Activated T-cell treated with anti-CD3 and anti-CD28 coated beads for 4 hours (primary cell): ENCODE measurements at places on chromosomes 2 and 18.

- no peak for DNase-seq
Measured at GRCh38 chr18:79384834-79385233, 10.9 kb upstream of the NFATC1 start.

- no peak for DNase-seq
Measured at GRCh38 chr2:201465524-201465971, 14.0 kb downstream of the STRADB start.

DNA sequence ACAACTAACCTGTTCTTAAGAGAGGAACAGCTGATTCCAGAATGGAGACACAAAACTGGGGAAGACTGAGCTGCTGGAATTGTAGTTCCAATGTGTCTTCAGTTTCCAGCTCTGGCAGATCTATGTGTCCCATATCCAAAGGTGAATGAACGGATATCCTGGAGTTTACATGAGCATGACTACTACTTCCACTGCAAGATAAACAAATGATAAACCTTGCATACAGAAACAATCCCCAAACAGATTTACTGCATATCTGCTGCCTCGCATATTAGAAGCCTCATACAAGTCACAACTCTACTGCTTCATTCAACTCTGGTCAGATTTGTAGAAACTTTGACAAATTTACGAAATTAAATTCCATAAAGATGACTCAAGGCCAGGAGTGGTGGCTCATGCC is 15.0 kb downstream of the RTTN start:
- DNase-seq: no peak

- no peak for DNase-seq
Measured at GRCh38 chr18:3810296-3810695, 360.3 kb downstream of the TGIF1 start.

DNA sequence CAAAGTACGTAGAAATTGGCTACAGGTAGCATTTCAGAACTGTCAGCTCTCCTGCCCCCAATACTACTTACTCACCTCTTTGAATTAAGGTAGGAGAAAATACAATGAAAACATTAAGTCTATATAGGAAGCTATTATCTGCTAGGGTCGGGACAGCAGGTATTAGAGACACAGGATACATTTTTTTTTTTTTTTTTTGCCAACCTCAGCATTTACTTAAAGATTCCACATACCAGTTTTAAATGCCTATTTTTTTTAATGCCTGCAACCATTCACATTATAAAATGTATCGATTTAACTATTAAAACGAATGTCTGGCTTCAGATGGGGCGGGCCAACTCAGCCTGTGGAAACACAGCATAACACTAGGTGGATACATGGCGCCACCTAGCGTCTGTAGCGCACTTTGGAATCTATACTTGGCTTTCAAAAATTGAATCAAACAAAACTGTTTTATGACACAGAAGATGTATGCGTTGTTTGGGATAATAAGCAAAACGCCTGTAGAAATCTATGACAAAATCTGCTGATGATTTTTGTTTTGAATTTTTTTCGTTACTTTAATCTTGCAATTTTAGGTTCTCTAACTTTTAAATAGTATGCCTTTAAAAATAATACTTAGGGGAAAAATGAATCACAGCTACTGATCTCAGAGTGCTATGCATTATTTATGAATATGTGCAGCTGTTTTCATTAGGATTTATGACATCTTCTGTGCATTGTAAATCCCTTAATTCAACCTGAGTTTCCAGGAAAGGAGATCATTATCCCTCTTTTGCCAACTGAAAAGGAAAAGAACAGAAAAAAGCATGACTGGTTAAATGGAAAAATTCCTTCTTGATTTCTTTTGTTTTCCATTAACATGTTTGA is 261.0 kb downstream of the NYAP2 start:
- peak; percentile 69 for DNase-seq

- DNase-seq: no peak
Measured at GRCh38 chr18:25175558-25176517, 176.1 kb downstream of the ZNF521 start.

- no peak for DNase-seq
Measured at GRCh38 chr18:76402026-76402990, 92.7 kb downstream of the ZNF516 start.

DNA sequence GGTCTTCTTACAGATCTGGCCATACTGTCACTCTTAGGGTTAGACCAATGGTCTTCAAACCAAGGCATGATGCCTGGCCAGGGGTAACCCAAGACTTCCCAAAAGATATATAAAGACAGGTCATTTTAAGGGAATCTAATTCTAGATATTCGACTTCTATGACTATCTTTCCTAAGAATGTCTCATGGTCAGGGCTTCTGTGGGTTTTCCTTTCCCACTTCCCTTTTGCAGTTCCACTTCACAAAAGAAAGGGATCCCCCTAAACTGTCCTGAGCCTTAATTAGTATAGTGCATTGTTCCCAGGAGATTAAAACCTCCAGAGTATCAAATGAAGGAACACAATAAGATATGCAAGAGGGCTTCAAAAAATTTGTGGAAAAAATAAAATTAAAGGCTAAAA is 223.6 kb upstream of the SIX2 start:
- no peak for DNase-seq

DNA sequence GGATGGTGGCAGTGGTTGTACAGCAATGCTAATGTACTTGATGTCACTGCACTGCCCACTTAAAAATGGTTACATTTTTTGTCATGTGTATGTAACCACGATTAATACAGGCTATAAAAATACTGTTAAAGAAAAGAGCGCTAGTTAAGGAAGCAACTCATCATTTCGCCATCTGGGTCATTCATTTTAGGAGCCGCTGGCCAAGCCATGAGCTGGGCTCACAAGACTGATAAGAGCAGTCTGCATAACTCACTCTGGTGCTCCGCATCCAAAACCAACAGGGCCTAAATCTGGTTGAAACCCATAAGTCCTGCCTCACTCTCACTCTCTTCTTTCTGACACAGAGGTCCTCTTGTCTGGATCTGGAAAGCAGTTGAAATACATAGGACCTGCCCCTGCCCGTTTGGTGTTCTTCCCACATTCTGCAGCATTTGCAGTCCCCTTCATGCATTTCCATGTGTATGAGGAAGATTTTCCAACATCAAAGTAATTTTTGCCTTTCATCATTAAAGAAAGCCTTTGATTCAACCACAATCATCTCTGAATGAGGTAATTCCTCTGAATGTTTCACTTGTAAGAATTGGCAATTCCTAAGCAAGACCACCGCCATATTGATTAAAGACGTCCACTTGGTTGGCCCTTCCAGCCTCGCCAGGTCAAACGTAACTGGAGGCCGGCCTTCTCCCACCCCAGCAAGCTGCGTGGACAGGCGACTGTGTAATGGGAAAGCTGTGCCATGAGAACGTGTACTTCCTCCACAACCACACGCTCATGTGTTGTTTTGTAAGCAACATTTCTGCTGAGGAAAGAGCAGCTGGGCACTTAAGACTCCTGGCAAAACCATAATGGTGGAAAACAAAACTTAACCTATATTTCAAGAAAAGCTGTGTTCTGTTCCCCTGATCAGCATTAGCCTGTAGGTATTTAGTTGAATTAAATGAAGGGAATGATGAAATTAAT is 112.2 kb downstream of the VAPA start:
- DNase-seq: no peak

DNA sequence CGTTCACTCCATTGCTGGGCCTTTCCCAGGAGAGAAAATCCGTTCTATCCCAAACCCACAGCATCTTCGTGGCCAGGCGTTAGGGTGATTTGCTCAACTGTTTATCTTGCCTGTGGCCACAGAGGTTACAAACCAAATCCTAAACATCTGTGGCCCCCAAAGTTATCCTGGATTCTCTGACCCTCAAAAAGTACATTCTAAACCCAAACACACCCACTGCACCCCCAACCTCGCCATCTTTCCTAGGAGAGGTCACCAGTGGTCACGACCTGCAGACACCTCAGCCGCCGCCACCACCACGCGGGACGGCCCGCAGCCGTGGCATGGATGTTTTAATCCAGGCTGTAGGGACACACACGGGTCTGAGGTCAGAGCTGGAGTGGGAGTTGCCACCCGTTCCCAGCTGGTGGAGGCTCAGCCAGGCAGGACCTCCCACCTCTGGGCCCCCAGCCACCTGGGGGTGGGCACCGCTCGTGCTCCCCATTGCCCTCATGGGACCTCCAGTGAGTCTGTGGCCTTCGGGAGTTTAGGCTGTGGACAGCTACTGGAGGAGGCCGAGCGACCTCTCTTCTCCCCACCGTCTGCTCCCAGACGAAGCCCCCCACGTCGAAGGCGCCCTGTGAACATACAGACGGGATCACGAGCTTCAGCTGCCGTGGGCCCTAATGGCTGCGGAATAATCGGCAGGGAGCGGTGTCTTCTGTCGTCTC is 72.0 kb downstream of the KCNG2 start:
- DNase-seq: no peak

- no peak for DNase-seq
Measured at GRCh38 chr2:157631861-157632260, 3.2 kb upstream of the ACVR1C start.
